T-helper 1 cell treated with Interleukin-12 subunit alpha and Interleukin-12 subunit beta and Interleukin-4 antibody, amounts not matched to agents 30 ng/mL and 1 ng/mL, for 36 hours (primary cell): ENCODE measurements at places on chromosomes 6 and 20. TPM values are rescaled to one million over a fixed set of nuclear protein-coding genes. Genes with fewer than 3 reads are reported as not detected.

The RALGAPB gene
- 37.2 and 38.0 TPM in 2 replicates for total RNA-seq

The BMP6 gene
- 0.10 TPM in 1 of 2 replicates, not detected in the other for total RNA-seq

The BANF2 gene
- not detected in 2 replicates for total RNA-seq

The KCNK16 gene
- not detected in 2 replicates for total RNA-seq

The CTCFL gene
- not detected in 2 replicates for total RNA-seq

The SLA2 gene
- total RNA-seq = 78.0 and 78.8 TPM in 2 replicates

The IMPG1 gene
- not detected in 2 replicates for total RNA-seq

The DOK5 gene
- 1.6 and 3.1 TPM in 2 replicates for total RNA-seq

The NR2E1 gene
- total RNA-seq = not detected in 2 replicates

The TSHZ2 gene
- total RNA-seq = 28.4 and 29.4 TPM in 2 replicates

The PRKN gene
- total RNA-seq = not detected in 2 replicates

The SNAP91 gene
- total RNA-seq = not detected in 2 replicates

The NXT1 gene
- total RNA-seq = 40.4 and 40.8 TPM in 2 replicates

The IPCEF1 gene
- total RNA-seq = 5.4 and 6.7 TPM in 2 replicates

The BCAS4 gene
- 7.2 and 7.6 TPM in 2 replicates for total RNA-seq

The FAM184A gene
- 4.8 and 5.5 TPM in 2 replicates for total RNA-seq

The C20orf141 gene
- total RNA-seq = not detected in 2 replicates

The KCNK17 gene
- total RNA-seq = not detected in 2 replicates

The RHAG gene
- total RNA-seq = not detected in 2 replicates

The RNF217 gene
- 1.1 and 1.3 TPM in 2 replicates for total RNA-seq

The DNAH8 gene
- 0.12 and 0.41 TPM in 2 replicates for total RNA-seq

The BLOC1S5 gene
- total RNA-seq = 15.7 and 16.6 TPM in 2 replicates

The RIPPLY2 gene
- not detected in 2 replicates for total RNA-seq
